ENCODE measurements at places on chromosomes 12 and 14.

- no peak for DNase-seq
Observed at GRCh38 chr12:14768823-14769405, 34.4 kb downstream of the WBP11 start.

DNA sequence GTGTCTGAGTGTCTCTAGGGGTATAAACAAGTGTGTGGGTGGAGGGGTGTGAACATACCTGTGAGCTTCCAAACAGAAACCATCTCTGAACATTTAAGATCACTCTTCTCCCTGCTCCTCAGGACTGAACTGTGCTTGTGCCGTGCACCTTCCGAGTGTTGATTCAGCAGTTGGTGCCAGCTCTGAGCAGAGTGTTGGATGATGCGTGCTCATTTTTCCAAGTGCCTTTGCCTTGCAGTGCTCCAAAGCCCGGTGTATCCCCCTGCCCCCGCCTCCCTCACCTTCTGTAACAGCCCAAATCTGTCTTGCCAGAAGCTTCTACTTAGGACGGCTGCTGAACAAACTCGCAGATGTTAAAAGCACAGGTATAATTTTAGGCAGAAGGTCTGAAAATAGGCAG lies 4.4 kb downstream of the WSCD2 start:
- DNase-seq, result no peak

GRCh38 chr14:50403419-50403818 lies 6.7 kb upstream of the CDKL1 start:
- no peak for DNase-seq

- DNase-seq, result no peak
Observed at GRCh38 chr12:118541934-118542333, 165.6 kb downstream of the SUDS3 start.

Measured in urinary bladder (tissue), 4 donors.